ENCODE measurements at places on chromosomes 6 and 20.

- no peak for DNase-seq
Measured at GRCh38 chr6:34049395-34050342, 96.2 kb downstream of the GRM4 start.

GRCh38 chr6:4902363-4902762 is 101.5 kb downstream of the RPP40 start:
- DNase-seq: no peak

- DNase-seq: peak; percentile 89
Measured at GRCh38 chr6:100880853-100881706, at the start of gene ASCC3. Gene ASCC3 (minus strand): TSS chr6:100881329. CDS start chr6:100867997, 13,332 bp downstream.

DNA sequence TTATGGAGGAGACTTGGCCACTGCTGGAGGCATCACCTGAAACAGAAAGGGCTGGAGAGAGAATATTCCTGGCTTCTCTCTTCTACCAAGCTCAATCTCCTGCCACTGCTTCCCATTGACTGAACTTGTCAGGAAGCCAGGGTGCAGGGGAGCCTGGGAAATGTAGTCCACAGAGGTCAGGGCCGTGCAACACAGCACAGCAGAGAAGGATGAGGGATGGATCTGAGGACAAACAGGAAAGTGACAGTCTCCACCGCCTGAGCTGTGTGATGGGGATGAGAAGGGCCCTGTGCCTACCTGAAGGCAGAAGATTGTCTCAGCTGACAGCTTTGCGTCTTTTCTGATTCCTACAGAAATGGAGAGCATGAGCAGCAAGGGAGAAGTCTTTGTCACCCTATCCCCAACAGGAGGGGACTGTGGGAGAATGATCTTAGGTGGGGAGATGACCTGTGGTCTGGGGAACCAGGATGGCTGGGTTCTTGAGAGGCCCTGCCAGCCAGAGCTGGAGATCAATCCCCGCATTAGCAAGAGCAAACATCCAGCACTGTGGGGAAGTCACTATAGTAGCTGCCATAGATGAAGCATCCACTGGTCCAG is 114.2 kb downstream of the SNX5 start:
- no peak for DNase-seq

GRCh38 chr6:106501960-106502371 is 127.3 kb downstream of the RTN4IP1 start:
- no peak for DNase-seq

DNA sequence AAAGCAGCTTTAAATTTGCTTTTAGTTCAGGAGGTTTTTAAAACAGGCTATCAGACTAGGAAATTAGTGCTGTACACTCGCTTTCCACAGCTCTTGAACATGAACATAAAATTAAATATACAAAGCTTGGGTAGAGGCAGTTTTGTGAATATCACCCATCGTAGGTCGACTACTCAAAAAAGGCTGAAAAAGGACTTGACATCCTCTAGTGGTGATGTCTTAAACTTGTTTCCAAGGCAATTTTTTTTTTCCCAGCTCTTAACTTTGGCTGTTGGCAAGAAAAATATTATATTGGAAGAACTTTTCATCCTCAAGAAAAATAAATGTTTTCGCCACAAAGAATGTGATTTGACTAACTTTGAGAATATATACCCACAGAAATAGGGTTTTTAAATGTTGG is 2.9 kb downstream of the MAP7 start:
- DNase-seq: no peak

DNA sequence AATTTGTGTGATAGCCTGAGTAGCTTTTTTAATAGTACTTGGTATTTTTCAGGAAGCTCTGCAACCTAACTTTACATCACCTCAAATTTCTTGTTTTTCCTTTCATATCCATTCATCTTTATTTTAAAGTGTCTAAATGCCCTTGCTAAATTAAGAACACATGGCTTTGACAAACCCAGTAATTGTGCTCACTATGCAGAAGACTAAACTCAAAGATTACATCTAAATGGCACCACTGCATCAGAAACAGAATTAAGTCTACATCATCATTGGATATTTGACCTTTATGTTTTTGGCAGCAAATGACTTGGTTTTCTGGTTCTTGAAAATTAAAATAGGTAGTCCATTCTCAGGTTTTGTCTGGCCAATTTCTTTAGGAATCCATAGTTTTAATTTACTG is 69.6 kb upstream of the HDGFL1 start:
- DNase-seq: no peak

GRCh38 chr20:47610247-47610944 is 108.7 kb downstream of the NCOA3 start:
- peak; percentile 63 for DNase-seq

GRCh38 chr20:60206259-60206658 is 248.0 kb downstream of the CDH26 start:
- DNase-seq: no peak

Measured in stimulated activated CD8-positive, alpha-beta memory T cell treated with anti-CD3 and anti-CD28 coated beads, Interleukin-4, amount 100 ng/mL, for 4 hours (primary cell).